Caki2 (cell line): ENCODE measurements at places on chromosomes 2 and 18. TPM values are rescaled to one million over a fixed set of nuclear protein-coding genes. Genes with fewer than 3 reads are reported as not detected.

- DNase-seq = no peak
These were observed 32.7 kb upstream of the ZDBF2 start for GRCh38 chr2:206241736-206242135.

- no peak for DNase-seq
These were observed 269.4 kb upstream of the LRRTM1 start for GRCh38 chr2:80573950-80574349.

DAW1 gene
- 3.4 and 4.3 TPM in 2 replicates for total RNA-seq

LINC00305 gene
- total RNA-seq = not detected in 2 replicates

DNA sequence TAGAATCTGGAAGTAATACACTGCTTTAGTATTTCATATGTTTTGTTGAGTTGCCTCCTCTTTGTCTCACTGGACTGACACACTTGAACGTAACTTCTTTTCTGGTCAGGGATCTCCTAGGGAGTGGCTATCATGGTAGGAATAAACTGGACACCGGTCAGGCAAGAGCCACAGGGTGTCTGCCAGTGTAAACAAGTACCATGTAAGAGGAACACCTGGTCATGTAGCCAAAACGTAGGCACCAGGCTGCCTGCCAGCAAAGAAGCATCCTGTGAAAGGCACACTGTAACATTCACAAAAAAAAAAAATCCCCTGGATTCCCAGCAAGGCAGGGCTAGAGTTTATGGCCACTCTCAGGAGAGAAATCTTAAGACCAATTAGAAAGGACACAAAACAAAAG lies 372.8 kb upstream of the RND3 start:
- DNase-seq = no peak

TIA1 gene
- 40.8 and 64.0 TPM in 2 replicates for total RNA-seq

GRCh38 chr2:158756331-158756730 lies 38.8 kb upstream of the DAPL1 start:
- no peak for DNase-seq

DNA sequence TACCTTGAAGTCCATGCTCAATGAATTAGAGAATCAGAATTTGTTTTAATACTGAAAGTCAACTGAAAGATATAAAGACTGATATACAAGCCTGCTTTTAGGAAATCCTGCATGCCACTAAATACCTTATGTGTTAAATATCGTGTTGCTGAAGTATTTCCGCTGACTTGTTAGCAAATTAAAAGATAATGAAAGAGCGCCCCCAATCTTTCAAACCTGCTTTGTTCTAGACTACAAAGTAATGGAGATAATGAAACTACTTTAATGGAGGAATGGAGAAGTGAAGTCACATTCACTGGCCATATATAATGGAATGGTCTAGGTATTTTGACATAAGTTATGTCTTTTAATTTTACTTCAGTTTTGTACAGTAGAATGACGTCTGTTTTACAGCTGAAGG lies 95.7 kb downstream of the ASXL3 start:
- no peak for DNase-seq
